Stimulated activated naive CD8-positive, alpha-beta T cell treated with anti-CD3 and anti-CD28 coated beads, Interleukin-15, amount 100 ng/mL, for 72 hours (primary cell): ENCODE measurements at places on chromosomes 7 and 10.

GRCh38 chr7:102454468-102454867, 10.2 kb downstream of the ALKBH4 start:
- no peak for DNase-seq

GRCh38 chr10:91540733-91541132, 92.1 kb downstream of the PPP1R3C start:
- no peak for DNase-seq

DNA sequence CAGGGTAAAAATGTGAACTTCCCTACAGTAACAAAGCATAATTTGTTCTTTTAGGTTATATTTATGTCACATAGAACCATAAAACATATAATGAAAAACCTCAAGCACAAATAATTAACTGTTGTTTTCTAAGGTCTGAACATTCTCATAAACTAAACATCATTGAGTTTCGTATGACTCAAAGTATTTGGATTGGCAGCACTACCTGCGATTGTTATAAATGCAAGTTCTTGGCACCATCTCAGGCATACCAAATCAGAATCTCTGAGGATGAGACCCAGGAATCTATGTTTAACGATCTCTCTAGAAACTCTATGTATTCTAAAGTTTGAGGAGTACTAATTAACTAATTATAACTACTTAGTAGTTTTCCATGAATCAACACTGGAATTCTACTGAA, 22.5 kb downstream of the ORC5 start:
- DNase-seq, result no peak

DNA sequence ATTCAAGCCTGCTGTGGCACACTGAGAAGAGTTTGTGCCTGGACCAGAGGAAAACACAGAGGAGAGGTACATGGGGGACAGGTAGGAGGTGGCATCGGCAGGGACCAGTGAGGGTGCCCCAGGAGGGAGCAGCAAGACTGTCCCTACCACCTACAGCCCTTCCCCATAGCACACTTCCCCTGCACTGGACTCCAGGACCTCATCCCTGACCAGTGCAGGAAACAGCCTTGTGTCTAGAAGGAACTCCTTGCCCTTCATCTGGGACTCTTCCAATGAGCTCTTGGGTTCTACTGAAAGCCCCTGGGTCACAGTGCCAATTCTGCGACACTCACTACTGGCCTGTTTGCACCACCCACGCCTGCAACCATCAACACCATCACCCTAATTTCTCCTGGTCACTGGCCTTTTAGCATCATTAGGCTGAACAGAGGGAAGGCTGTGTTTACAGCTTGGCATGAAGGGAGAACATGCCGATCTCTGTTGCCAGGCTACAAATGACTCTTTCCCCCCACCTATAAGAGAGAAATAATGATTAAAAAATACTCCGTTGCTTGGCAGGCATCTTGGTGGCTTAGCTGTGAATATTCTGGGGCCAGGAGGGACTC, 371.9 kb upstream of the ZMIZ1 start:
- DNase-seq, result no peak

GRCh38 chr7:153943457-153943856, 108.7 kb upstream of the DPP6 start:
- no peak for DNase-seq

DNA sequence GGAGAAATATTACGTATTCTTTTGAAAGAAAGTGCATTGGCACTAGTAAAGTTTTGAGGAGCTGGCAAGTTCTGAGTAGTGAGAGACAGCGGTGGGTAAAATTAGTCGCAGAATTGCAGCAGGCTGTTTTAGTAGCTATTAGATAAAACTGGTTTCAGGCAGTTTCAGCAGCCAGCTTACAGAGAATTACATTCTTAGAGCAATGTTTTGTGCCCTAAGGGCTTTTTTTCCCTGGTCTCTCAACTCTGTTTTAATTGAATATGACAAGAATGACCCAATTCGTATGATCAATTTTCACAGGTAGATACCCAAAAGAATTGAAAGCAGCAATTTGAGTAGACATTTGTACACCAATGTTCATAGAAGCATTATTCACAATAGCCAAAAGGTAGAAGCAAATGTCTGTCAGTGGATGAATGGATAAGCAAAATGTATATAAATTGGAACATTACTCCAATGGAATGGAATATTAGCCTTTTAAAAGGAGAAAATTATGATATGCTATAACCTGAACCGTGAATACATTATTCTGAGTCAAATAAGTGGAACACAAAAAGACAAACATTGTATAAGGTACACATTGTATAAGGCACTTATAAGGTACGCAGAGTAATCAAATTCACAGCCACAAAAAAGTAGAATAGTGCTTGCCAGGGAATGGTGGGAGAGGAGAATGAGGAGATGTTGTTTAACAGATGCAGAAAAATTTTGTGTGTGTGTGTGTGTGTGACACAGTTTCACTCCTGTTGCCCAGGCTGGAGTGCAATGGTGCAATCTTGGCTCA, 5.2 kb upstream of the KBTBD2 start:
- DNase-seq, result no peak

DNA sequence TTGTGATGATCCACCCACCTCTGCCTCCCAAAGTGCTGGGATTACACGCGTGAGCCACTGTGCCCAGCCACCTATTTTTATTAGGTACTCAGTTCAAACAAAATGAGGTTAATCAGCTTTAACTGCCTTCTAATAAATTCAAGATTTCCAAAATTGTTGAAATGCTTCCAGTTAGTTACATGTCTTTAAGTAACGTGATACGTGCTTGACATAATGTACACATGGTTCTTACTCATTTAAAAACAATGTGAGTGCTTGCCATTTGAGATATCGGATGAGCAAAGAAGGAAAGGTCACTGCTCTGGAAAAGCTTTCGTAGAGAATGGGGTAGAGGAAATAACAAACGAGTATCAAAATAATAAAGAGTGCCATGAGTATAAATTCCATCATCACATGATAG, 83.6 kb downstream of the KMT2E start:
- DNase-seq, result no peak

DNA sequence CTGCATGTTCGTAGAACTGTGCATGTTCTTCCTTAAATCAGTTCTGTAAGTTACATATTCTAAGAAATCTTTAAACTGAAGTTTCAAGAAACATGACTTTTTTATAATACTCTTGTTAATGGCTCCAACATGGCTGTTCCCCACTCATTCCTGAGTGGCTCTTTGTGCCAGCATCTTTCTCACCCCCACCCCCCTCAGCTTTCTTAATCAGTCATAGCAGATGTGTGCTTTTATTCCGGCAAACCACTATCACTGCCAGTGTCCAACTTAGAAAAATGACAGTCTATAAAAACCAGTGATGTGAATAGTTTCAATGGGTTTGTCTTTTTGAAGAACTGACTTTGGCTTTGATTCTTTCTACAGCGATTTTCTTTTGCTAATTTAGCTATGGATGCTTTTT, 37.6 kb downstream of the PITRM1 start:
- DNase-seq, result no peak

GRCh38 chr7:155191901-155192478, 105.7 kb upstream of the INSIG1 start:
- no peak for DNase-seq

- DNase-seq, result no peak
Observed at GRCh38 chr10:110893559-110894179, 21.9 kb downstream of the PDCD4 start.

- no peak for DNase-seq
Observed at GRCh38 chr7:97506728-97507127, 225.2 kb upstream of the TAC1 start.

GRCh38 chr10:102268375-102268888, 23.1 kb downstream of the GBF1 start:
- DNase-seq, result no peak

- no peak for DNase-seq
Observed at GRCh38 chr10:68856352-68856751, 29.0 kb downstream of the STOX1 start.

- no peak for DNase-seq
Observed at GRCh38 chr10:101030496-101031127, 317 bp downstream of the PDZD7 start.

DNA sequence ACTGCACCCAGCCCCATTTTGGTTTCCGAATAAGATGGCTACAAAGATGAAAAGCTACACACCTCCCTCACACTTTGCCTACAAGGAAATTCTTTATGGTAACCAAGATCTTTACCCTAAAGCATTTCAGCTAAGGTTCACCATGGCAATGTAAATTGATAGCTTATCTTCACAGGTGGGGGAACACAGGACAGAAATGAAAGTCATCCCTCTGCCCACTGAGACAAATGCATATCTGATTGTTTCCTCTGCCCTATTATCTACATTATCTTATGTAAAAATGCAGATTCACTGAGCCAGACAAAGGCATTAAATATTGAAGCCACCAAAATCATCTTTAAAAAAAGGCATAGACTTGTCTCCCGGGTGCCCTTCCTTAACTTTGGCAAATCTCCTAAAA, 3.2 kb upstream of the TMEM139 start:
- no peak for DNase-seq

- no peak for DNase-seq
Observed at GRCh38 chr10:120557311-120557710, 100.3 kb downstream of the PLPP4 start.

DNA sequence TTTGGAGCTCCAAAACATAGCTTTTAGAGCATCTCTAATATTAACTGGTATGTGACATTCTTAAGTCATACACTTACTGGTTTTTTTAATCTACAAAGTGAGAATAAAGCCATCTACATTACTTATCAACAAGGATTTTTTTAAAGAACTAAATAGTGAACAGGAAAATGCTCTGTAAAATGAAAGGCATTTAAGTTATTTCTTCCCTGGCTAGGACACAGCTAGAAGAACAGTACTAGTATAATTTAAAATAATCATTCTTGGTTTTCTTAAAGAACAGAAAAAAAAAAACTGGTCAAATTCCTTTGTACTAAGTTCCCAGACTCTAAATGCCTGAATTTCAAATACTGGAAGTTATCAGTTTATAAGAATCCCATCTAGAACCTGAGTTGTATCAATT, 139.5 kb downstream of the SRPK2 start:
- DNase-seq, result no peak

DNA sequence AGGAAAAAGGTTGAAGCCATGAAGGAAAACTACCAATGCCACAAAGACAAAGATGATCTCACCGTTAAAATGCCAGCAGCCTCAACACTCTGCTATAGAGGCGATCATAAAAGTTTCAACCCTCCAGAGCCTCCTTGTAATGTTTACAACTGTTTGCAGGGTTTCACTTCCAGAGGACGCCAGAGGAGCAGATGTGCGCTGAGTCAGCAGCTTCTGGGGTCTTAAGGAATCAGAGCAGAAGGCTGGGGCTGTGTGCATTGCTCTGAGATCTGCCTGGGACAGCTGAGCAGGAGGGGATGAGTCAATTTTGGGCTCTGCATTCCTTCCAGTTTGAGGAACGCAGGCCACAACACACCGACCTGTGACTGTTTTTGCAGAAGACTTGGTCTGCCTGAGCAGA, 98.3 kb downstream of the TMEM130 start:
- no peak for DNase-seq

DNA sequence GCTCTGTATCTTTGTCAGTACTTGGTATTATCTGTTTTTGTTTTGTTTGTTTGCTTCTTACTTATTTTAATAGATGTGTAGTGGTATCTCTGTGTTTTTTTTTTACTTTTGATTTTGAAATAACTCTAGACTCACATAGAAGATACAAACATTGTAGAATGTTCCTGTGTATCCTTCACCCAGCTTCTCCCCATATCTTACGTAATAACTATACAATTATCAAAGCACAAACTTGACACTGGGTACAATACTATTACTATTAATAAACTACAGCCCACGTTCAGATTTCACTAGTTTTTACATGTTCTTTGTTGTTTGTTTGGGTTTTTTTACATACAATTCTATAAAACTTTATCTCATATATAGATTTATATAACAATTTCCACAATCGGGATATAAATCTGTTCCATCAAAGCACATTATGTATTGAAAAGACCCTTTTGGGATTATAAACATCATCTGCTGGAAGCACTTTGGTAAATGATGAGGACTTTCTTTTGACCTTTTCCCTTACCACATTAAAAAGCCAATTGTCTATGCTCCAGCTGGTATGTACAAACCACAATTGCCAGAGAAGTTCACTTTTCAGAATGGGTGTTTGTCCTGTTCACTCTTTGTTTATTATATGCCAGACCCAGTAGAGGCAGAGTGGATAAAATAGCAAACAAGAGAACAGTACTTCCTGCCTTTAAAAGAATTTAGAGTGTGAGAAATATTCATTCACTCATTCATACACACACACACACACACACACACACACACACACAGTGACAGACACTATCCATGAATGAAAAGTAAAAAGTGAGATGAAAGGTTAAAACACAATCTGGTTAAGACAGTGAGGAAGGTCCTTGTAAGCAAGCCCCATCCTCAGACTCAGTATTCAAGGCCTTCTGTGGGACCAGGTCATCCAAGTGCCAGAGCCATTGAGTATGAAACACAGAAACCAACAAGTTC, 113.0 kb downstream of the SGMS1 start:
- DNase-seq, result no peak

- DNase-seq, result no peak
Observed at GRCh38 chr7:148241700-148242293, 348.8 kb upstream of the C7orf33 start.

- DNase-seq, result no peak
Observed at GRCh38 chr7:99010281-99010680, 131.9 kb downstream of the TRRAP start.

DNA sequence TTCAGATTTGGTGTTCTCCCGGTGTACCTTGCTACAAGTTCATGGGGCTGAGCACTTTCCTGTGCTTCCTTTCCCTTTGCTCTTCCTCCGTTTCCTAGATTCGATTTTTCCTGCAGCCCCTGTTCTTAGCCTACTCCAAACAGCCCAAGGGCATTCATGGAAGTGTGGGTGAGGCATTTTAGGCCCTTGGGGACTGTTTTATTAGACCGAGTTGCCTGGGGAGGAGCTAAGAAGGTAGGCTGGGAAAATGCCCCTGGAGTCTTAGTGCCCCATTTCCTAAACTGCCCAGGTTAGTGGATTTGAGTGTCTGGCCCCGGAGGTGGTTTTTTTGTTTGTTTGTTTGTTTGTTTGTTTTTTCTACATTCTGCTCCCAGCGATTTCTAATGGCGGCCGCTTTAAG, 1.8 kb downstream of the LRMDA start:
- no peak for DNase-seq

GRCh38 chr7:25263337-25263736, 35.1 kb upstream of the NPVF start:
- no peak for DNase-seq

- DNase-seq, result no peak
Observed at GRCh38 chr10:77325233-77325537, 312.4 kb downstream of the KCNMA1 start.

GRCh38 chr10:59177031-59177797, 771 bp downstream of the PHYHIPL start:
- DNase-seq, result no peak
